Stimulated activated CD8-positive, alpha-beta memory T cell treated with anti-CD3 and anti-CD28 coated beads, Interleukin-4, amount 100 ng/mL, for 4 hours (primary cell): ENCODE measurements at places on chromosomes 3 and 15.

DNA sequence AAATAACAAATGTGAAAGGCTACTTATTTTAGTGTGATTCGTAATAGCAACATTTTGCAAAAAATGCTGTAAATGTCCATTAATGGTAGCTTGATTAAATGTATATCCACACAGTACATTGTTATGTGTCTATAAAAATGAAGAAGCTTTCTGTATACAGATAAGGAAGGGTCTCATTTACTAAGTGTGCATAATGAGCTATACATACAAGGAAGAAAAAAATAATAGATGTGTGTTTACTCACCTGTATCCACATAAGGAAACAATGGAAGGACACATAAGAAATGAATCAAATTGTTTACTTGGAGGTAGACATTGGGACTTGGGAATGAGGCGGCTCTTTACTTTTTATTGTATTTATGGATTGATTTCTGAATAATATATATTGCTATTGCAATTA lies 34.9 kb downstream of the MED12L start:
- DNase-seq, result no peak

DNA sequence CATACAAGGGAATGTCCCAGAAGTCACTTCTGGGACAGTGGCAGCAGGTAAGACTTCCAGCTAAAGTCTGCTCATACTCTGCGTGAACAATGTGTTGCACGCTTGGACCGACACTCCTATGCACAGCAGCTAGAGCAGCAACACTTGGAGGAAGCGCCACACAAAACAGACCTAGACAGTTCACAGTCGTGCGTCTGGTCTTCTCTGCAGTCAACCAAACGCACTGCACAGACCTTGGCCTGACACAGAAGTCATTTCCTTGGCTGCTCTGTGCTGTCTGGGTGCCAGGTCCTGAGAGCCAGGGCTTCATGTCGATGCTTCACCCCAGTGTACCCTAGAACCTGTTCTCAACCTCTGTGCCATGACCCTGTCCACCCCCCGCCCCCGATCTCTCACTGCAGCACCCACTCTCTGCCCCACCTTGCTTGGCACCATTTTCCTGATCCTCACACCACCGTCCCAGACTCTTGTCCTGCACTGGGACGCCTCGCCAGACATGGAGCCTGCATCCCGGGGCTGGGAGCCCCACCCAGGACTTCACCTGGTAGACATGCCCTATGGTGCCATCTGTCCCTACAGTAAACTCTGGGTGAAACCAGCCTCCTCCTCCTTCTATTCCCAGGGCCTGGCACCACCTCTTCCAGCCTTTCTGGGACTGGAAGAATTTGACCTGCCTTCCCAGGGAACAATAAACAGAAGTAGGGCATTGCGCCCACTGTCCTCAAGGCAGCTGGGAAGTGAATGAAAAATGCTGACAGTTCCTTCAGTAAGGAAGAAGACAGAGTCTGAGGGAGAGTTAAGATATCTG lies 3.1 kb downstream of the ATP10A start:
- DNase-seq, result no peak

- no peak for DNase-seq
Observed at GRCh38 chr3:181933052-181933618, 221.4 kb downstream of the SOX2 start.

- DNase-seq, result no peak
Observed at GRCh38 chr15:68580026-68580882, 1.5 kb downstream of the CORO2B start.

- DNase-seq, result no peak
Observed at GRCh38 chr15:60551147-60551780, 72.3 kb upstream of the ICE2 start.

GRCh38 chr15:61915640-61916039 lies 144.6 kb downstream of the VPS13C start:
- DNase-seq, result no peak

DNA sequence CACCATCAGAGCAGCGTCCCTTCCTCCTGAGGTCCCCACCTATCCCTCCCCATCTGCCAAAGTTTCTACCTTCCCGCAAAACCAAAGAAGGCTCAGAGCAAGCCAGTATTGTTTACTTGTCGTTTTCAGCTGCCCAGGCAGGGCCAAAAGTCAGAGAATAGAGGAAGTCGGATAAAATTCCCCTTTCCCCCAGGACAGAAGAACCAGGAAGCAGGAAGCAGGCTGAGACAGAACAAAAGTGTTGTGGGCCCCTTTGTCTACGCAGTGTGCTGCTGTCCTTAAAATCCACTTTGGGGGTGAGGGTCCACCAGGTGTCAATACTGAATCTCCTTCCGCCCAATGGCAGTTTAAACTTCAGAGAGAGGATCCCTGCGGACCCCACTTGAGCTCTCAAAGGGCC lies 18.5 kb upstream of the RPL32 start:
- no peak for DNase-seq

DNA sequence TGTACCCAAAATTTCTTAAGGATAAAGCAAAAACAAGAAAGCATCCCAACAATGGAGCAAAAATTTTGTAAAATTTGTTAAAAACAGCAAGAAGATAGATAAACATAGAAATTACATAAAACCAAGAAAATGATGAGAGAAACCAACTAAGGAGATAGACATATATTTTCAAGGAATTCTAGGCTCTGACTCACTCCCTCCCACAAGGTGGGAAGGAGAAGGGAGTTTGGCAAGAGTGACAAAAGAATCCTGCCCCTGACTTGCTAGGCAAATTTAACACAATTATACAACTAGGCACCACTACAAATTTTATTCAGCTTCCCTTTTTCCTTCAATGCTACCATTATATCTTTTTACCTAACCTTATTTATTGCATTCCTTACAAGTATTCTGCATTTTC lies 70.9 kb downstream of the MYO9A start:
- no peak for DNase-seq

- no peak for DNase-seq
Observed at GRCh38 chr3:55477306-55478303, 9.5 kb downstream of the WNT5A start.

GRCh38 chr15:57572468-57572867 lies 19.2 kb upstream of the MYZAP start:
- no peak for DNase-seq

- DNase-seq, result no peak
Observed at GRCh38 chr3:149459491-149460059, 14.9 kb upstream of the TM4SF4 start.

DNA sequence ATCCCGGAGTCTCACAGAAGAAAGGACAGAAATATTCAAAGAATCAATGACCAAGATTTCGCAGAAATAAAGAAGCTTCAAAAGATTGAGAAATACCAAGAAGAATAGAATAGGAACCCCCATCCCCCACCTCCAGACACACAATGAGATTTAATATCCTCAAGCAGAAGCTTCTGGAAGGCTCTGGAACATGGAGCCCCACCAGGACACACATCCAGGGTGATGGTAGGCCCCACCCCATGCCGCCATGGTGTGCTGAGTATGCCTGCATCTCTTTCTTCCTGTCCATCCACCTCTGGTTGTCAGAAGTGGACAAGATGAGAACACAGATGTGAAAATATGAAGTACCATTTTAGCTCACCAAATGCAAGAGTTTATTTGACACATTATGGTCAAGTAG lies 19.3 kb downstream of the PRR23E start:
- DNase-seq, result no peak

GRCh38 chr15:101372149-101372577 lies 77.1 kb upstream of the SNRPA1 start:
- no peak for DNase-seq

- no peak for DNase-seq
Observed at GRCh38 chr3:45626096-45626887, 31.7 kb downstream of the LIMD1 start.

GRCh38 chr3:177688152-177688551 lies 490.9 kb upstream of the TBL1XR1 start:
- DNase-seq, result no peak

- no peak for DNase-seq
Observed at GRCh38 chr15:63559753-63560152, 37.4 kb upstream of the FBXL22 start.

GRCh38 chr15:48313216-48313615 lies 18.0 kb upstream of the DUT start:
- DNase-seq, result no peak

DNA sequence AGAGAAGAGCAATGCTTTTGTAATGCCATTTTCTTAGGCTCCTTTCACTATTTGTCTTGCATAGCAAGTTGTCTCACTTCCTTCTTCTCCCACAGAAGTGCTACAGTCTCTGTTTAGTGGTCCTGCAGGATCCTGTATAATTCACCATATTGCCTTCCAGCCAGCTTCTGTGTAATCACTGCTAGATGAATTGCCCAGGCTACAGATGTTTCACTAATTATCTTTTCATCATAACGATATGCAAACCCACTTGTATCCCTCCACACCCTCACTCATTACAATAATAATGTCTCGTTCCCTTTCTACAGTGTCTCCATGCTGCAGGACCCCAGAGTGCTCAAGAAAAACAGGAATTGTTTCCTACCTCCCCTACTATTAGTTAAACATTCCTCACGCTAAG lies 402.9 kb downstream of the TBL1XR1 start:
- no peak for DNase-seq

DNA sequence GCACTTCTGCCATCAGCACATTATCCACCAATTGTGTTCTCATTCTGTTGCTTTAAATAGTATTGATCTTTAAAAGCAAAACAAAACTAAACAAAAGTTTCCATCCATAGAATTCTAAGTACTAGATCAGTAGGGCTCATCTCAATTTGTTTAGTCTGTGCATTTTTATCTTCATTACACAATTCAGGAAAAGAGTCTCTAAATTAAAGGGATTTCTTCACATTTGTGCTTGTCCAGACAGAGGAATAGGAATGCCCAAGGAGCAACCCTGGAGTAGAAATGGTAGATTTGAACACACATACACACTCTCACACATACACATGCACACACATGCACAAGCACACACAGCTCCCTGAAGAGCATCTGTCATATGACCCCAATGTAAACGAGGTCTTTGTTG lies 21.4 kb downstream of the LMCD1 start:
- DNase-seq, result no peak

DNA sequence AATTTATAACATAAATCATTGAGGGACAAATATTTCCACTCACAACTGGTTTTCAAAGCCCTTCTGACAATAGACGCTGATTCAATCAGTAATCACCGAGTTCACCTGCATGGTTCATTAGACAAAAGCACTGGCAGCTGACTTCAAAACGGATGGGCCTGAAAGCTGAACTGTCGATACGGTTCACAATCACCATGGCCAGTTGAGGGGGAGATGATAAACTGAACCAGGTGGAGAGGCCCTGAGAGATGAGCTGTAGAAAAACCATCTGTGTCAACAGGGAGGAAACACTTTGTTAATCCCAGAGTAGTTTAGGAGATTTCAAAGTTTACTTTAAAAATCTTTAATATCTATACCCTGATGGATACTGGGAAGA lies 75.0 kb downstream of the PEX5L start:
- DNase-seq, result no peak

DNA sequence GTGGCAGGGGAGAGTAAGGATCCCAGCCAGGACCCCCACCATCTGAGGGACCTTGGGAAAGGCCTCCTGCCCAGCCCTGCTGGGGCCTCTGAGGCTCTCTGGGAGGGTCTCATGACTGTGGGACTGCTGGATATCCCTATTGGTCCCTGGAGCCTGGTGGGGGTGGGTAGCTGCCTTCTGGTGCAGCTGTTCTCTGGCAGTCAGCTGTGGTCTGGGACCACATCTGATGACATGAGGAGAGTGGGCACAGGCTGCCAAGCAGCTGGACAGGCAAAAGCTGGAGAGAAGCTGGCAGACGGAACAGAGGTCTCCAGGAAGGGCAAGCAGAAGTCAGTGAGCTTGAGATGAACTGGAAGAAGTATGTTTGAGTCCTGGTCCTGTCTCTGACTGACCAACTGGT lies 22.4 kb downstream of the PLEKHO2 start:
- no peak for DNase-seq

GRCh38 chr3:27626596-27627118 lies 95.5 kb downstream of the EOMES start:
- DNase-seq, result no peak

GRCh38 chr3:10268930-10269329 lies 20.7 kb downstream of the TATDN2 start:
- DNase-seq, result no peak

GRCh38 chr3:193446965-193447602 lies 68.5 kb upstream of the ATP13A5 start:
- no peak for DNase-seq

DNA sequence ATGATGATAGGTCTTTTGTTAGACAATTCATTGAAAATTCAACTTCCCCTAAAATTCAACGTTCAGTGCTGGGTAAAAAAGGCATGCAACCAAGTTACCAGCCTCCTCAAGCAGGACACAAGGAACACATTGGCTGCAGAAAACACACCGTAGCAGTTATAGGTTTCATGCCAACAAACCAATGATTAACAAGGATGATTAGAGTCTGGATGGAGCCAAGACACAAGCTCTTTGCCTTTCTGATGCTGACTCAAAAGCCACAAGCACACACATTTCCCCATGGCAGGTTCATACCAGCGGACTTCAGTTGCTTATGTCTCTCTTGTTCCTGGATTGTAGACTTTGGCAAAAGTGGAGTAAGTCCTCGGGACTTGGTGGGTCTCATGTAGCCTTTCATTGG lies 105.8 kb downstream of the DHX30 start:
- DNase-seq, result no peak

DNA sequence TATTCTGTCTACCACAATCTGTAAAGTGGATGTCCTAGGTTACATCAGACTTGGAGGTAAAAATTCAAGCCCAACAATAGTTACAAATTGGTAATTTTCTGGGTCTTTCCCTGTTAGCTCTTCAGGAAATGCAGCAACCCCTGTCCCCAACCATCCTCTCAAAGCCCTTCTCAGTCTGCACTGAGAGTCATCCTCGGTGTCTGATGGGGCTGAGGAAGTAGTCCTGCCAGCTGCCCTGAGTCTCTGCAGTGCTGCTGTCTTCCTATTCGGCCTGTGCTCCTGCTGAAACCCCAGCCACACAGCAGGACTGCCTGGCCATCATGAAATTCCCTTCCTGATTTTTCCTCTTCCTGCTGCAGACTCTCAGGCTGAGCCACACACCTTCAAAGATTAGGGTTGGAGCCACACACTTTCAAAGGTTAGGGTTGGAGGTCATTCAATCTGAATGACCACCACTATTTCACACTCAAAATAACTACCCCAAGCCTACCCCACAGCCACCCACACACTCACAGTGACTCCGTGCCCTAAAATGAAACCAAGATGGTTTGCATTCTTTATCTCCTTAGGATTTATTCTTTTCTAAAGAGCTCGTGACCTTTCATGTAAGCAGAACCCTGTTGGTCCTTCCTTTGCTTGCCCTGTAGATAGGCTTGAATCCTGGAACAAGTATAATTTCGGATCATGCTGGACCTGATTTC lies 17.6 kb downstream of the TRIM42 start:
- no peak for DNase-seq

- no peak for DNase-seq
Observed at GRCh38 chr3:132803889-132804288, 81.7 kb upstream of the NPHP3 start.

GRCh38 chr15:58886921-58887320 lies 46.6 kb downstream of the SLTM start:
- DNase-seq, result no peak

GRCh38 chr3:96706509-96706908 lies 107.9 kb upstream of the EPHA6 start:
- DNase-seq, result no peak

DNA sequence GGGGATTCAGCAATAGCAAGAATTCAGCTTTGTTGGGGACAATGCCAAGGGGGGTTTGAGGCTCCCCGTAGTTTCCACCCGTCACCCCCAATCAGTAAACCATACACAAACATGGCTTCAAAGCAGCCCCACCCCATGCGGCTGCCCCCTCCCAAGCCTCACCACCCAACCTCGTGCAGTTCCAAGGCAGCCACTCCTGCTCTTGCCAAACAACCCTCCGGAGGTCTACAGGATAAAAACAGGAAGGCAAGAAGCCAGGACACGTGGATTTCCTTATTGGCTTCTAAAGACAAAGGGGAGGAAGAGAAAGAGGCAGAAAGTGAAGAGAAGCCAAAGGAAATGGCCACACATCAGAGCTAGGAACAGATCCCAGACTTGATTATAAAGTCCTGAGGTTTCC lies 121.1 kb downstream of the SHQ1 start:
- DNase-seq, result no peak
